ENCODE measurements at places on chromosomes 16 and 17.
A peak's percentile ranks its signal among the peaks of the same experiment; 100 is the strongest.

- no peak for DNase-seq
- no peaks in the 10 kb centered on the region for H3K4me1 ChIP-seq
- H3K27ac ChIP-seq: no peak overlapping the region
- H3K4me3 ChIP-seq: no peak overlapping the region
- no peaks in the 10 kb centered on the region for H3K27me3 ChIP-seq
Measured at GRCh38 chr17:47096343-47096742, 92.8 kb downstream of the CDC27 start.

DNA sequence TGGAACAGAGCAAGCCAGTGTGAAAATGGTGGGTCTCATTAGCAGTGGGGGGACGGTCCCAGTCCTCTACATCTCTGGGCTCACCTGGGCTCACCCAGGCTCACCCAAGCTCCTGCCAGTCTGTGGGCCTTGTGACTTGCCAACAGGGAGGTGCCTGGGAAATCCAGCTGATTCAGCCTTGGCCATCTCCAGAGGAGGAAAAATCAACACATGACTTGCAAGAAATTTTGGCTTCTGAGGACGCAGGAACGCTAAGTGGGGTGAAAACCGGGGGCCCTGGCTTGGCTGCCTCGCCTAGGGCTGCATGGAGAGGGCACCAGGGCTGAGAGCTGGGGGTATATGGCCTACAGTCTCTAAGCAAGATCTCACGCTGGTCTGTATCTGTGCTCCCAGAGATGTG is 47.7 kb downstream of the VAC14 start:
- DNase-seq: no peak
- no peaks in the 10 kb centered on the region for H3K27me3 ChIP-seq
- no peaks in the 10 kb centered on the region for H3K4me1 ChIP-seq
- H3K36me3 ChIP-seq: no peaks in the 10 kb centered on the region
- H3K4me3 ChIP-seq: no peak overlapping the region

DNA sequence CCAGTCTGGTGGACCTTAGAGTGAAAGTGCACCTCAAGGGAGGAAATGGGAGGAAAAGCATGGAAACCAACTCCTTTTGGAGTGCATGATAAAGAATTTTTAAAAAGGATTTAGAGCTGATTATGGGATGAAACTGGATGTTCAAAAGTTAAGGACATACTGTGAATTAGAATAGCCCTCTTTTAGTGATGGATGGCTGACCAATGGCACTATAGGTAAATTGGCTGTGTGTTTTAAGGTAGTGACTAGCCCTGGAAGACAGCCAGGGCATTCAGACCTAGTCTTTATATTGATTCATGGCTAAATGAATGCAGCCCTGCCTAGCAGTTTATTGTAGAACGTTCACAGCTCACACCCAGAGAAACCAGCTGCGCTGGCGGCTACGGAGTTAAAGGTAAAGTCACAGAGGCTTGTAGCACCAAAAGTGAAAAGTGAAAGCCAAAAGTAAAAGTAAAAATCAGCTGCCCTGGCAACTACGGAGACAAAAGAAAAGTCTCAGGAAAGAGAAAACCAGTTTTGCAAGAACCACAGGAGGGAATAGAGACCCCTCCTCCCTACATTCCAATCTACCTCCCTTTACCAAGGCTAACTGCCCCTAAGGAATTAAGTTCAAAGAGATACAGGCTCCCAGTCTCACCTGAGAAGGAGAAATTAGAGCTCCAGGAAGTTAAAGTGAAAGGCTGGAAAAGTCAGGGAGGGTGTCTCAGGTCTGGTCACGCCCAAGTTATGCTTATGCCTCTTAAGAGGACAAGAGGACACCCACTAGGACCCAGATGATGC is 21.8 kb downstream of the ACSM1 start:
- peak; percentile 57 for DNase-seq
- H3K4me1 ChIP-seq: no peaks in the 10 kb centered on the region
- H3K27me3 ChIP-seq: no peaks in the 10 kb centered on the region
- H3K27ac ChIP-seq: no peak overlapping the region
- H3K36me3 ChIP-seq: no peaks in the 10 kb centered on the region

GRCh38 chr17:46141645-46142044 is 51.6 kb downstream of the KANSL1 start:
- no peak overlapping the region for H3K4me3 ChIP-seq
- no peaks in the 10 kb centered on the region for H3K36me3 ChIP-seq
- peak overlapping the region; percentile 17 for H3K27ac ChIP-seq
- DNase-seq: no peak

- no peaks in the 10 kb centered on the region for H3K36me3 ChIP-seq
- peak; percentile 95 for DNase-seq
- H3K4me1 ChIP-seq: peaks cover 29% of the 10 kb centered on the region
- H3K27me3 ChIP-seq: no peaks in the 10 kb centered on the region
Measured at GRCh38 chr16:75580-76501, 2.2 kb upstream of the MPG start.

DNA sequence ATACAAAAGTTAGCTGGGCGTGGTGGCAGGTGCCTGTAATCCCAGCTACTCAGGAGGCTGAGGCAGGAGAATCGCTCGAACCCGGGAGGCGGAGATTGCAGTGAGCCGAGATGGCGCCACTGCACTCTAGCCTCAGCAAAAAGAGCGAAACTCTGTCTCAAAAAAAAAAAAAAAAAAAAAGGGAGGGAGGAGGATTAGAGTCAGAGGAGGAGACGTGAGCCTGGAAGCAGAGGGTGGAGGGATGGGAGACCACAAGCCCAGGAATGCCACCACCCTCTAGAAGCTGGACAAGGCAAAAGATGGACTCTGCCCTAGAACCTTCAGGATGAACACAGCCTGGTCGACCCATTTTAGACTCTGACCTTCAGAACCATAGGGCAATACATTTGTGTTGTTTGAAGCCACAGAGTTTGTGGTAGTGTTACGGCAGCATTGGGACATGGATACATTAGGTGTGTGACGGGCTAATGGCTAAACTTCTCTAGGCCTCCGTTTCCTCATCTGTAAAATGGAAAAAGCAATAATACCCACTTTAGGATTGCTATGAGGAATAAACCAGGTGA is 2.1 kb upstream of the SMIM22 start:
- no peaks in the 10 kb centered on the region for H3K27me3 ChIP-seq
- no peak for DNase-seq
- peaks cover 10% of the 10 kb centered on the region for H3K4me1 ChIP-seq
- H3K27ac ChIP-seq: no peak overlapping the region
- no peaks in the 10 kb centered on the region for H3K36me3 ChIP-seq
- no peak overlapping the region for H3K4me3 ChIP-seq

GRCh38 chr16:88338111-88338510 is 44.6 kb upstream of the ZNF469 start:
- no peaks in the 10 kb centered on the region for H3K4me1 ChIP-seq
- no peaks in the 10 kb centered on the region for H3K36me3 ChIP-seq
- no peak overlapping the region for H3K27ac ChIP-seq
- peak; percentile 10 for DNase-seq
- H3K4me3 ChIP-seq: no peak overlapping the region
- H3K27me3 ChIP-seq: no peaks in the 10 kb centered on the region

- DNase-seq: no peak
- H3K27ac ChIP-seq: peak overlapping the region; percentile 64
- no peaks in the 10 kb centered on the region for H3K27me3 ChIP-seq
- H3K4me1 ChIP-seq: peaks cover 35% of the 10 kb centered on the region
- H3K4me3 ChIP-seq: no peak overlapping the region
Measured at GRCh38 chr17:81328489-81328888, 33.4 kb upstream of the SLC38A10 start.

DNA sequence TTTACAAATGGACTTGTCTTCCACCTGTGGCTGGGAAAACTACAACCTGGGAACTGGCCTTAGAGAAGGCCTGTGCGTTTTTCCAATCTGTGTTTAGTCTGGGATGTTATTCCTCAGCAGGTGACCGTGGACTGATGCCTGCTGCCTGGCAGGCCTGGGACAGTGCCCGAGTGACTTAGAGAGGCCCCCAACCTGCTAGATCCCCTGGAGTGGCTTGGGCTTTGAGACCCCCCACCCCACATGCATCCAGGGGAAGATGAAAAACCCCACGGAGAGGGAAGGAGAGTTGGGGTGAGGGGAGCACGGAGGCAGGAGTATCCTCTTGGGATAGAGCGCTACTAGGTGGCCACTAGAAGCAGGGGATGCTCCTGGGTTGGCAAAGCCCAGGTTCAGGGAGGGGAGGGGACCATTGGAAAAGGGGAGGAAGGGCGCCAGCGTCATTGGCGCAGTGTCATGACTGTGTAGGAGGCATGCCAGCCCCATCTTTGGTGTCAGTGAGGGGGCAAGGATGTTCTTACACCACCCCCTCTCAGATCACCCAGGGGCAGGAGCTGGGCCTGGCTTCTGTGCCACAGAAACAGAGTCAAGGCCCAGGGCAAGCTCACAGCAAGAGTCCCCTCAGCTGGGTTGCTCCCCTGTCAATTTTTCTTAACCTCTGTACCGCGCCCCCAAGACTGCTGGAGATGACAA is 54.1 kb downstream of the MEAK7 start:
- no peaks in the 10 kb centered on the region for H3K36me3 ChIP-seq
- DNase-seq: no peak
- no peak overlapping the region for H3K27ac ChIP-seq
- H3K4me3 ChIP-seq: no peak overlapping the region
- no peaks in the 10 kb centered on the region for H3K27me3 ChIP-seq

DNA sequence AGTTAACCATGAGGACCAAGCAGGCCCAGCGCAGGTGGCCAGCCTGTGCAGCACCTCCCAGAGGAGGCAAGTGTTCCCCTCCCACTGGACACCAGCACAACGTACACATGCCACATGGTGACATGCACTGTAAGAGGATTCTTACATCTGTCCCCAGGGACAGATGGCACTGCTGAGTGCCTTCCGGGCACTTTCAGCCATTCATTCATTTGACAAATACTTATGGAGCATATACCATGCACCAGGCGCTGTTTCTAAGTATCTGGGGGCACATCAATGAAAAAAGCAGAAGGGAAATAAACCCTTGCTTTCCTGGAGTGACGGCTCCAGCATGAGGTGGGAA is 79.6 kb downstream of the GAS7 start:
- H3K36me3 ChIP-seq: no peaks in the 10 kb centered on the region
- H3K27ac ChIP-seq: no peak overlapping the region

DNA sequence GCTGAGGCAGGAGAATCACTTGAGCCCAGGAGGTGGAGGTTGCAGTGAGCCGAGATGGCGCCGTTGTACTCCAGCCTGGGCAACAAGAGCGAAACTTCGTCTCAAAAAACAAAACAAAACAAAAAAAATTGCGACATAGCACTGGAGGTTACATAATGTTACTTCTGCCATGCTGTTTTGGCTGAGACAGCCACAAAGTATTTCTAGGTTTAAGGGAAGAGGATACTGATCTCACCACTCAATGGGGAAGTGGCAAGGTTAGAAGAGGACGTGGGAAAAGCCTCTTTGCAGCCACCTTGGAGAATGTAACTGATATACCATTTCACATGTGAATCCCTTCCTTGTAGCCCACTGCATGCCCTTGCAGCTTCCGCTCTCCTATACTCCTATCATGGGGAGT is 131.2 kb upstream of the NLRP1 start:
- H3K27me3 ChIP-seq: no peaks in the 10 kb centered on the region
- H3K4me1 ChIP-seq: peaks cover 8% of the 10 kb centered on the region
- H3K4me3 ChIP-seq: no peak overlapping the region

DNA sequence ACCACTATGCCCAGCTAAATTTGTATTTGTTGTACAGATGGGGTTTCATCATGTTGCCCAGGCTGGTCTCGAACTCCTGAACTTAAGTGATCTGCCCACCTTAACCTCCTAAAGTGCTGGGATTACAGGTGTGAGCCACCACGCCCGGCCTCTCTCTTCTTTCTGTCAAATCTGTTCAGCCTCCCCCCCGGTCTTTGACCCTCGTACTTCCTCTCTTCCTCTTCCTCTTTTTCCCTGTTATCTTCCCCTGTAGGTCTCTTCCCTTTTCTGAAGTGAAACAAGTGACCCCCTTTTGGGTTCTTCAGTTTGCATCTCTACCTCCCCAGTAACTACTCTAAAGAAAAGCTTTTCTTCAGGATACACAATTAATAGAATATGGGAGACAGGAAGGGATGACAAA is 31.7 kb upstream of the DHX40 start:
- peaks cover 11% of the 10 kb centered on the region for H3K4me1 ChIP-seq
- DNase-seq: no peak
- H3K4me3 ChIP-seq: no peak overlapping the region
- no peaks in the 10 kb centered on the region for H3K27me3 ChIP-seq
- H3K36me3 ChIP-seq: no peaks in the 10 kb centered on the region

DNA sequence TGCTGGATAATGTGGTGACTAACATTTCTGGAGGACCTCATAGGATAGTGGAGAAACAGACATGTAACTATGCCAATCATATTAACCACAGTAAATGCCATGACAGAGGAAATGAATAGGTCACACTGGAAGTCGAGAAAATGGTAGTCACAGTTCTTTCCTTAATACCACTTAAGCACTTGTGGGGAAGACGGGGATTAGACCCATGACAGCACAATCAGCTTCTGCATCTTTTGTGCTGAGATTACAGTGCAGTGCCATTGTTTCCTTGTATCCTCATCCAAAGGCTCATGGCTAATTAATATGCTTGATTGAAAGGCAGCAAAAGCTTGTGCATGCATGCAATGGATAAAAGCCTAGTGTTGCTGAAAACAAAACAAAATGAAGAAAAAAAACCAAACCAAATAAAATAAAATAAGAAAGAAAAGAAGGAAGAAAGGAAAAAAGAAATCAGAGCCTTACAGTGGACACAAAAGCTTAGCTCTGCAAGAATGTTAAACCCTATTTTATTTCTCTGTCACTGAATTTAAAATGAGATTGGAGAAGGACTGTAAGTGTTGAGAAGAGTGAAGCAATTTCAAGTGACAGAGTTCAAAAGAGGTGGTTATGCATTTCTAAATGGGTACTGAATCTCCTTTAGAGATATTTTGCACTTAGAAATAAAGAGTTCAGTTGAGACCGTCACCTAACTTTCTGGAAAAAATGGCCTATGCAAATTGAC is 1011.9 kb downstream of the CDH8 start:
- no peak overlapping the region for H3K4me3 ChIP-seq
- H3K27me3 ChIP-seq: no peaks in the 10 kb centered on the region
- no peak overlapping the region for H3K27ac ChIP-seq

DNA sequence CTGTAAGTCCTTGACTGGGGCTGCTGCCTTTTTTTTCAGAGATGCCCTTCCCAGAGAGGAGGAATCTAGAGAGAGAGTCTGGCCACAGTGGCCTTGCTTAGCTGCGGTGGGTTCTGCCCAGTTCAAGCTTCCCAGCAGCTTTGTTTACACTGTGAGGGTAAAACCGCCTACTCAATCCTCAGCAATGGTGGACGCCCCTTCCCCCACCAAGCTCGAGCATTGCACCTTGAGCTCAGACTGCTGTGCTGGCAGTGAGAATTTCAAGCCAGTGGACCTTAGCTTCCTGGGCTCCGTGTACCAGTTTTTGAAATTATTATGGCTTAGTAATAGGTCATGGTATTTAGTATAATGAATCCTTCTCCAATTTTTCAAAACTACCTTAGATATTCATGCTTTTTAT is 395.4 kb downstream of the NPIPA7 start:
- no peak overlapping the region for H3K27ac ChIP-seq
- no peak for DNase-seq
- H3K27me3 ChIP-seq: no peaks in the 10 kb centered on the region

GRCh38 chr17:9054126-9054975 is 33.0 kb downstream of the NTN1 start:
- H3K36me3 ChIP-seq: no peaks in the 10 kb centered on the region
- H3K27me3 ChIP-seq: peaks cover 29% of the 10 kb centered on the region
- no peaks in the 10 kb centered on the region for H3K4me1 ChIP-seq
- DNase-seq: no peak
- H3K27ac ChIP-seq: no peak overlapping the region
